ENCODE measurements at places on chromosomes 5 and 9.

DNA sequence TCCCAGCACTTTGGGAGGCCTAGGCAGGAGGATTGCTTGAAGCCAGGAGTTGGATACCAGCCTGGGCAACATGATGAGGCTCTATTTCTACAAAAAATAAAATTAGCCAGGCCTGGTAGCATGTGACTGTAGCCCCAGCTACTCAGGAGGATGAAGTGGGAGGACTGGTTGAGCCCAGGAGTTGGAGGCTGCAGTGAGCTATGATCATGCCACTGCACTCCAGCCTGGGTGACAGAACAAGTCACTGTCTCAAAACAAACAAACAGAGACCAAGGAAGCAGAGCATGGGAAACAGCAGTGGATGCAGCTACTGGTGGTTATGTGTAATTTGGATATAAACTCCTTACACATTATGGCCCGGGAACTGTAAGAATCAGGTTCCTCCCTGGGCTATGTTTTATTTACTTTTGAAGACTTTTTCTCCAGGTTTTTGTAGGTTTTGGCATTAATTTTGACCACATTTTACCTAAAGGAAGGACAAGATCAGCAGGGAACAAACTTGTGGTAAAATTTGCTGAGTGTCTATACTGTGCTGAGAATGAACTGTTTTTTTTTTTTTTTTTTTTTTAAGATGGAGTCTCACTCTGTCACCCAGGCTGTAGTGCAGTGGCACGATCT lies 8.3 kb downstream of the KIF2A start:
- DNase-seq: no peak

- DNase-seq: peak; percentile 69
Measured at GRCh38 chr5:137888863-137889759, at the start of gene PKD2L2. PKD2L2 (plus strand) TSS chr5:137889457; CDS start chr5:137889492, 35 bp downstream.

- DNase-seq: no peak
Measured at GRCh38 chr5:43658509-43658908, 55.5 kb downstream of the NNT start.

- no peak for DNase-seq
Measured at GRCh38 chr9:32171339-32171738, 213.1 kb upstream of the ACO1 start.

Measured in uterus (tissue), 4 donors.